Activated gamma-delta T cell (primary cell): ENCODE measurements at places on chromosomes 4 and X.

DNA sequence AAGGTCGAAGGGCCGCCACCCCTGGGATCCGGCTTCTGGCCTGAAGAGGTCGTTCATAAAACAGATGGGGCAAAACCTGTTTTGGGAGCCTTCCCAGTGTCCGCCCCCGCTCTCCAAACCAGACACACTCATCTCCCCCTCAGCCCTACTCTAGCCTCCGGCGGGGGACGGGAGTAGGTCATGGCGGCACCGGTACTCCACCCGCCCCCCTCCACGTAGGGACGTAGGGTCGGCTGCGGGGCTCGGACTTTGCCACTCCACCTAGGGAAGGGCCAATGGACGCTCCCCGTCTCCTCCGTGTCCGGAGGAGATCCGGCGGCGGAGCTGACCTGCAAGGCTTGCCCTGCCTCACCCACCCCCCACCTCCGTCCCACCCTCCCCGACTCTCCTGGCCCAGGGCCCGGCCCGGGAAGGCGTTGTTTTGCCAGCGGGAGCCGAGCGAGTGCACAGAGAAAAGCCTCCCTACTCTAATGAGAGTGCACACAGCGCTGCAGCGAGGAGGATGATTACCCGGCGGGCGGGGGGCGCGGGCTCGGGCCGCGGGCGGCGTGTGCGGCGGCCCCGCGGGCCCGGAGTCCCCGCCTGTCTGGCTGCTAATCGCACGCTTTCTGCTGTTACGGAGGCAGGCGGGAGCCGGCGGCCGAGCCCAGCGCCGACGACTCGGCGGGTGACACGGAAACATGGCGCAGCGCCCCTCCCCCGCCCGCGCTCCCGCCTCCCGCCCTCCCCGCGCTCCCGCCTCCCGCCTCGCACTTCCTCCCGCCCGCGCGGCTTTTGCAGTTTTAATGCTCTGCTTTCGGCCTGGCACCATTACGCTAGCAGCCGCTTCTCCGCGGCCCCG is 8.3 kb upstream of the BCOR start:
- DNase-seq, result peak; percentile 61

GRCh38 chr4:141036786-141037185 is 96.5 kb downstream of the RNF150 start:
- no peak for DNase-seq

DNA sequence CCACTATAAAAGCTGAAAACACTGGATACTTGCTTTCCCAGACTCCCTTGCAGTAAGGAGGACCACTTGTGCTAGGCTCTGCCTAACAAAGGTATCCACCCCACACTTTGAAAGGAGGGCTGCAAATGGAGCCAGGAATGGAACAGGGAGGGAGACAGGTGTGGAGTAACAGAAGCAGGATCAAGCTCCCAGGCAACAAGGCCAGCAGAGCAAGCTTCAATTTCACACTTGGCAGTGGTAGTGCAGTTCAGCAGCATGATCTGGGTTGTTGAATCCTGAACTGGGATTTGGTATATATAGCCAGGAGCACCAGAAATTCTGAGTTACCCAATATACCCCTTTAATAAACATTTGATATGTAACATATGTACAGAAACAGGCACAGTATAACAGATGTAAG is 9.8 kb downstream of the LAMP2 start:
- no peak for DNase-seq

DNA sequence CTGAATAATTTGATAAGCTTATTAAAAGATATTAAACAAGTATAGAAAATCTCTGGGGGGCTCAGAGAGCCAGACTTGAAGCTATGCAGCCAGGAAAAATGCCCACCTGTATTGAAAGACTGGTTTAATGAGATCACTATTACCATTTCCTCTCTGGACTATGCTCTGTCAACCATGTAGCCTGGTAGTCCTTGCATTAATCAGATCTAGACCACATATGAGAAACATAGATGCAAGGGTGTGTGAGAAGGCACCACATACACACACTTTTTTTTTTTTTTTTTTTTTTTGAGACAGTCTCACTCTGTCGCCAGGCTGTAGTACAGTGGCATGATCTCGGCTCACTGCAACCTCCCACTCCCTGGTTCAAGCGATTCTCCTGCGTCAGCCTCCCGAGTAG is 75.9 kb upstream of the ATP8A1 start:
- no peak for DNase-seq

GRCh38 chr4:153217440-153217839 is 13.2 kb downstream of the TRIM2 start:
- no peak for DNase-seq

DNA sequence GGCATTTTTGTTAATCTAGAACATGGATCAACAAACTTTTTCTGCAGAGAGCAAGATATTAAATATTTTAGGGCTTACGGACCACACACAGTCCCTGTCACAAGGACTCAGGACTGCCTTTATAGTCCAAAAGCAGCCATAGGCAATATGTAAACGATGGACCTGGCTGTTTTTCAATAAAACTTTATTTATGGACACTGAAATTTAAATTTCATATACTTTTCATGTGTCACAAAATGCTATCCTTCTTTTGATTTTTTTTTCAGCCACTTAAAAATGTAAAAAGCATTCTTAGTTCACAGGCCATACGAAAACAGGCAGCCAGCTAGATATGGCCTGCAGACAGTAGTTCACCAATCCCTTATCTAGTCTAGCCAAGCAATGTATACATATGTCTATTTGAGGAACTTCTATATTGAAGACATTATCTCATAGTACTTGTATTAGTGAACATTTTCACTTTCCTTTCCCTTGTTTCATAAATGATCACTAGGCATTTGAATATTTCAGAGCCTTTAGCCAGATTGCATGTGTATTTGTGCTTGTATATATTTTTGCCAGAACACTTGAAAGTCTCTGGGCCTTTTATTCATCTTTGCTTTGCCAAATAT is 350.9 kb downstream of the RPA4 start:
- no peak for DNase-seq
